ENCODE measurements at places on chromosomes 11 and 22.

DNA sequence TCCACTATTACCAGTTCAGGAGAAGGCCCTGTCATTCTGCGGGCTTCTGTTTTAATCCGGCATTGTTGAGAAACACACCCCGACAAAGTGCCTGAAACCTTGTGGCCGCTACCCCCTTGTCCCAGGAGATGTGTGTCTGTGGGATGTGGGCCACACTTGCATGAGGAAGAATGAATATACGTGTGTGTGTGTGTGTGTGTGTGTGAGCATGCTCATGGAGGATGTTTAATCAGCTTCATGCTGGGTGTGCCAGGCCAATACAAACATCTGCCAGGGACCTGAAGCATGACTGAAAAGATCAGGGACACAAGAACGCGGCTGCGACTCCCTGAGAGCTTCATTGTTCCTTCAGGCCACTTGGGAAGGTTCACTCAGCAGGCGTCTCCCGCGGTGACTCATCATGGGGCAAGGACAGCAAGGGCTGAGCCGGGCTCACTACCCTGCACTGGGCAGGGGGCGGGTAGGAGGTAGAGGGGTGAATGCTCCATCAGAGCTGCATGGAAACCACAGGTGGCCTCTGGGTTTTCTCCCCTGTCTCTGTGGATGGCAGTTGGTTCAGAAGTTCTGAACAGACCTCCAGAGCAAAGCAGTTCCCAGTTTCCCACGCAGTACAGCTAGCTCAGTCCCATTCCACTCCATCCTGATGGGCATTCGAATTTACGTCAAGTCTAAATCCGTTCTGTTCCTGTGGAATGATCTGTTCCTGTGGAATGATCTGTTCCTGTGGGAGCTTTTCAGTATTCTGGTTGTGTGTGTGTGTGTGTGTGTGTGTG lies 7.0 kb upstream of the MALAT1 start:
- peak; percentile 58 for DNase-seq

- no peak for DNase-seq
These were observed 13.1 kb downstream of the ADM start for GRCh38 chr11:10317776-10318526.

DNA sequence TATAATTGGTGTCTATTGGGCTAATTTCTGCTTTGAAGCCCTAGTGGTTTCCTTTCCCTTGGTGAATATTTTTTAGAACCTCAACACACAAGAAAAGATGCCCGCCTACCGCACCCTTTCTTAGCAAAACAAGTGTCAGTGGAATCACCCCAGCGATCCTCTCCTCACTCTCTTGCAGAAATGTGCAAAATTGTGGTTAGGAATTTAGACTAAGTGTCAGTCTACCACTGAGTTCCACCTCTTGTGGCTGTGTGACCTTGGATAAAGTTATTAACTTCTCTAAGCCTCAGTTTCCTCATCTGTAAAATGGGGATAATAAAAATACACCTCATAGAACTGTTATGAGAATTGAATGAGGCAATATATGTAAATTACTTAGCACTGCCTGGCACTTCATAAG lies 5.3 kb upstream of the JAML start:
- no peak for DNase-seq

DNA sequence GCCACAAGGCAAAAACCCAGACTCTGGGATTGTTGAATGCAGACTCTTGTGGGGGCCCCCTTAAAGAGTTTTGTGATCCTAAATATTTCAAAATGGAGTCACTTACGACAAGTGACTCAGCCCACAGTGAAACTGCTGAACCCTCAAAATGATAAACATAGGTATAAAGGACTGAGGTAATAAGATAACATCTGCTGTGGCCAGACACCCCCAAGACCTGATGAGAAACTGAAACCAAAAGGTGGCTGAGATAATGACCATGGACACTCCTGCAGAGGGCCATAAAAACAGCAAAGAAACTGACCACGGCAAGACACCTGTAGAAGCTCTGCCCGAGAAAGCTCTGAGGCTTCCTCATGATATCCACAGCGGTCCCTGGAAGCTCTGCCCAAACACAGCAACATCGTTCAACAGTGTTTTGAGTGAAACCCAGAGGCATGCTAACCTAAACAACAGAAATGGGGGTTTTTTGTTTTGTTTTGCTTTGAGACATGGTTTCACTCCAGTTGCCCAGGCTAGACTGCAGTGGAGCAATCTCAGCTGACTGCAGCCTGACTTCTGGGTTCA lies 1.6 kb upstream of the PLAAT4 start:
- DNase-seq = no peak

DNA sequence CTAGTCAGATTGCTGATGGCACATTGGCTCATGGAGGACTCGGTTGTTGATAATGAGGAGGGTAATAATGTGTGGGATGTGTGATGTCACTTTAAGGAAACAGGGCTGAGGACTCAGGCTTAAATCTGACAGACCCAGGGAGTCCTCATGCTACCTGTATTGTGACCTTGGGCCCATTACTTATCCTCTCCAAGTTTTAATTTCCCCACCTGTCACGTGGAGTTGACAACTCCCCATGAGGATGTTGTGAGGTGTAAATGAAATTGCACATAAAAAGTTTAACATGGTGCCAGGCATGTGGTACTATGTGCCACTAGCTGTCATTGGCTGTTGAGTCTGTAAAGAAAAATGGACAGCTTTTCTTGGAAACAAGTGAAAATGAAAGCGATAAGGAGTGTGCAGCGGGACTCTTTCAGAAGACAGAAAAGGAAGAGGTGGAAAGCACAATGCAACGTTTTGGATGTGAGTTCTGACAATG lies 15.3 kb downstream of the IL10RA start:
- no peak for DNase-seq

DNA sequence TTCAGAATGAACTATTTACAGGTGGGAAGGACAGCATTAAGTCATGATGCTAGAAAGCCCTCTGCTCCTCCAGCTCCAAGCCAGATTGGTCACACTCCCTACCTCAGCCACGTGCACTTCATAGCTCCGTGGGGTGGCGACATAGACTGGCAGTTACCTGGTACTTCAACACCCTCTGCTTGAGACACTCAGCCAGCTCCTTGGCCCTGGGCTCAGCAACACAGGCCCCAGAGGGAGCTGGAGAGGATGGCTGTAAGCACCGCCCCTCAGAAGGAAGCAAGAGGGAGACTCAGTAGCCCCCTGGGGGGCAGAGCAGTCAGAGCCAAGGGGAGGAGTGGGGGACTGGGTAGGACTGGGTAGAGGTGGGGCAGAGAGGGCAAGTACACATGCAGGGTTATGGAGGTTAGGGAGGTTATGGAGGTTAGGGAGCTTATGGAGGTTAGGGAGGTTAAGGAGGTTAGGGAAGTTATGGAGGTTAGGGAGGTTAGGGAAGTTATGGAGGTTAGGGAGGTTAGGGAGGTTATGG lies 102.1 kb upstream of the BID start:
- no peak for DNase-seq

GRCh38 chr11:92811341-92811740 lies 158.1 kb upstream of the MTNR1B start:
- DNase-seq = no peak

DNA sequence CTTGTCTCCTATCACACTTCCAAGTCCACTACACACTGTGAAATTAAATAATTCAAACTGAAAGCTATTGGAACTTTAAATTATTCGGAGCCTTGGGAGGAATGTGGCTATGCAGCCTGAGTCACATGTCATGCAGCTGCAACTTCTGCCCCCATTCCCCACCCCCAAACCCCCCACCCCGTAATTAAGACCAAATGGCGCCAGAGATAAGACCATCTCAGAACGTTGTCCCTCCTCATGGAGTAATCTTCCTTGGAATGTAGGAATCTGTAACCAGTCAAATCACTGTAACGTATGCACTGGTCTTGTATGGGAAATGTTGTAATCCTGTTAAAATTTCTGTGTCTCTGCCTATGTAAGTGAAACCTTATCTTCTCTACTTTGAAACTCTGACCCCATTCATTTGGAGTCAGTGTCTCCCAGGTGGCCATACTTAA lies 37.0 kb downstream of the GAB2 start:
- DNase-seq = peak; percentile 25

- peak; percentile 36 for DNase-seq
These were observed 33.0 kb downstream of the YWHAH start for GRCh38 chr22:31977141-31977841.

GRCh38 chr11:13861411-13861810 lies 101.1 kb upstream of the SPON1 start:
- no peak for DNase-seq
